Right forelimb (tissue), 1 donor: ENCODE measurements at places on chromosomes 13 and 19.

DNA sequence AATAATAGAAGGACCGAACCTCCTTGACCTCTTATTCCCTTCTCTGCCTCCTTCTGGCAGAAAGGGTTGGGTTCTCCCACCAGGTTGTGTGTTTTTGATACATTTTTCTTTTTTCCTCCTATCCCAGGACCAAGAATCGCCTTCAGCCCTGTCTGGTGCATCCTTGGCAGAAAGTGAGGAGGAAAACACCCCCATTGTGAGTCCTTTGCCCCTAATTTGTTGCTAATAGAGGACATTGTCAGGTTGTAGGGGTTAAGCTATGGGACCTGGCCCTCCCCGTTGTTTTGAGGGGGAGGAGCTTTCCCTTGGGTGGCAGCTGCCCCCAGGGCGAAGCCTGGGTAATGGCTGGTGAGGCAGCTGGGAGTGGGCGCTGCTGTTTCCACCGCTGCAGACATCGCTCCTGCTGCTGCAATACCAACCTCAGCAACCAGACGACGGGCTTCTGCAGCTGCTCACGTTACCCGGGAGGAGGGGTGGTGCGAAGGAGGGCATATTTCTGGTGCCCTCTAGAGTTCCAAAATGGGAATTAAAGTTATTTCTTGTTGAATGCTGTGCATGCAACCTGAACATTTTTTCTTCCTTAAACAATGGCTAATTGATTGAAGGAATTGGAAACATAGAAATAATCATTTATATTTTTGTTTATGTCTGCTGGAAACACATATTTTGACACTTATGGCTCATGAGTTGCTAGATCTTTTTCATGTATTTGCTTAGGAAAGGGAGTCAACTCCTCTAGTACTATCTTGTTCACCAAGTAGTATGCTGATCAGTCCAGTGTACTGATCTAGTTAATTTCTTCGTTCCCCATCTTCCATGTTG lies 1.5 kb downstream of the ZMYM2 start:
- peak; percentile 86 for DNase-seq

DNA sequence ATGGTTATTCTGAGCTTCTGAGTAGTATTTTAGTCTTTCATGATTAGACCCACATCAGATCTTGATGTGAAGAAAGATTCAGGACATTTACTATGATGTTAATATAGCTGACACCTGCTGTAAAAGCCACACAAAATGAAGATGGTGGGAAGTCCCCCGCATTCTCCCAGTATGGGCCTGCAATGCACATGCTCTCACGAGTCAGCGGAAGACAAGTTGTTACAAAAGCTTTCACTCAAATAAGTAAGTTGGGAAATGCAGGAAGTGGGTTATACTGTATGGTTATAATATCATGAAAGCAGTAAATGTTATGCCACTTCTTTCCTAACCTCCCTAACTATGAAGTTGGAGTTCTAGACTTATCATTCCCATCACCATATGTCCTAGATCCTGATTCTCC lies 171.9 kb downstream of the KLF5 start:
- no peak for DNase-seq

DNA sequence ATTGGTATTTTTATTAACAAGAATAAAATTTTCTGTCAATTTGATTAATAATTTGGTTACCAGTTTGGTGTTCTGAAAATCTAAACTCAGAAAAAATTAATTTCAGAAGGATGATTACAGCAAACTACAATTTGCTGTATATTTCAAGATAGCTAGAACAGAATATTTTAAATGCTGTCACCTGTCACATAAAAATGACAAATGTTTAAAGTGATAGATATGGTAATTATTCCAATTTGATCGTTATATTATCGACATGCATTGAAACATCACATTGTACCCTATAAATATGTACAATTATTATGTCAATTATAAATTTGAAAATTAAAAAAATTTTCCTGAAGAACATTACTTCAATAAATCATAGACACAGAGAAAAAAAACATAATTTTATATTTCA lies 56.9 kb upstream of the SLITRK5 start:
- no peak for DNase-seq

DNA sequence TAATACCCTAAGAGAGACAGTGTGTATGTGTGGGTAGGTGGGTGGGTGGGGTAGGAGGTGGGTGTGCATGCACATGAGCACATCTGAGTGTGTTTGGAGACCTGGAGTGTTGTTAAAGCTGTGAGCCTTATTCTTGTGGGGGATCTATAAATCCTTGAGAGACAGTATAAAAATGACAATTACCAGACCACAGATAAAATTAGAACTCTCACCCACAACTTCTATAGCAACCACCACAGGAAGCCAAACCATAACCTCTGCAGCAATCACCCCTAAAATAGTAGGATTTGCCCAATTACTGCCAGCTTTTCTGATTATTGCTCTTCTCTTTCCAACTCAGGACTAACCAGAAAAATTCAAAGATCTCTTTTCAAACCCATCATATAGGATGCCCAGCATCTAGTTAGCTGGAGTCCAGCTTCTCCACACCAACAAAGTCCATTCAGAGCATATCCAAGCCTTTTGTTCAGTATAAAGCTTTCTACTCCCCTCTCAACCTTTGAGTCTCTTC lies 93.4 kb upstream of the SLITRK1 start:
- DNase-seq, result no peak

- no peak for DNase-seq
Measured at GRCh38 chr13:31912647-31913401, 118.8 kb upstream of the FRY start.

GRCh38 chr13:23391752-23392151 lies 41.8 kb downstream of the SACS start:
- DNase-seq, result no peak

DNA sequence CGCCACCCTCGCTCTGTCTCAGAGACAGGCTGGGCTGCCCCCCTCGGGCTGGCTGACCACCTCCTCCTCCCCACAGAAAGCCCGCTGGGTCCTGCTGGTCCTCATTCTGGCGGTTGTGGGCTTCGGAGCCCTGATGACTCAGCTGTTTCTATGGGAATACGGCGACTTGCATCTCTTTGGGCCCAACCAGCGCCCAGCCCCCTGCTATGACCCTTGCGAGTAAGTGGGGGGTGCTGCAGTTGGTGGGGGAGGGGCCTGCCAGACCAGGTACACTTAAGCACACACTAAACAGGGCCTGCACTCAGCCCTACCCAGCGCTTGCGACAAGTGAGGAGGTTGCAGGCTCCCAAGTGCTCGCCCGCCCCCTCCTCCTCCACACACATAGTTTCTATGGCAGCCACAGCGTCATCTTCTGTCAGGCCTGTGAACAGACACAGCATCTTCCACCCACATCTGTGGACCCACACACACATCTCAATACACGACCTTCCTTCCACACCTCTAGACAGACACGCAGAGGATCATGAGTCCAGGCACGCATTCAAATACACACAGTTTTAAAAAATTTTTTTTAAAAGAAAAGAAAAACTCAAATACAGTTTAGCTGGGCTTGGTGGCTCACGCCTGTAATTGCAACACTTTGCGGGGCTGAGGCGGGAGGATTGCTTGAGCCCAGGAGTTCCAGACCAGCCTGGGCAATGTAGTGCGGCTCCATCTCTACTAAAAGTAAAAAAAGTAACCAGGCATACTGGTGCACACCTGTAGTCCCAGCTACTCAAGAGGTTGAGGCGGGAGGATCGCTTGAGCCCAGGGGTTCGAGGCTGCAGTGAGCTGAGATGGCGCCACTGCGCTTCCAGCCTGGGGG lies 18.4 kb downstream of the PLD3 start:
- no peak for DNase-seq

- DNase-seq, result no peak
Measured at GRCh38 chr13:33205804-33206221, 79.7 kb downstream of the STARD13 start.

DNA sequence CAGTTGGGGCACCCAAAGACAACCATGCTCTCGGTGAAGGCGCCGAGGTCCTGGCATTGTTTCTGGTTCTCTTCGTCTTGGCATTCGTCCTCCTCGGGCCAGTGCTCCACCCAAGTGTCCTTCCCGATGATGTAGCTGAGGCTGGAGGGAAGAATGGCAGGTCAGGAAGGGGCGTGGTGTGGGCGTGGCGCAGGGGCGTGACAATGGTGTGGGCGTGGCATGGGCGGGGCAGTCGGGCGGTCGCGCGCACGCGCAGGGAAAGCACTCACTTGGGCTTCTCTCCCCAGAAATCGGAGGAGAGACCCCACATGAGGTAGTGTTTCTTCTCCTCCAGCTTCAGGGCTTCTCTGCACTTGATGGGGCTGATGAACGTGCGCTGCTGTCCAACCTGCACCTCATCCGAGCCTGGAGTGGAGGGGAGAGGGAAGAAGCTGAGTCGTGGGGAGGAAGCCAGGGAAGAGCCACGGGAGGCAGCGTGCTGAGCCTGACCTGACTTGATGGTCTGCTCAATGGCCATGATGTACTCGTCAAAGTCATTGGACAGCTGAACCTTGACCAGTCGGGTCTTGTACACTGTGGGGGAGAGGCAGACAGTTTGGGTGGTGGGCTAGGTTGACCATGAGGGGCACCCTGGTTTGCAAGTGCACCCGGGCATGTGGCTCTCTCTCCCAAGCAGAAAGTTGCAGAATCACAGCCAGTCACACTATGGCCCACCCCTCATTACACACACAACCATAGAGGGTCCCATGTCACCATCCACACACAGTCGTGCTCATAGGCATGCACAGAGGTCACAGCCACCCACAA lies 8.1 kb upstream of the TNFSF14 start:
- no peak for DNase-seq

DNA sequence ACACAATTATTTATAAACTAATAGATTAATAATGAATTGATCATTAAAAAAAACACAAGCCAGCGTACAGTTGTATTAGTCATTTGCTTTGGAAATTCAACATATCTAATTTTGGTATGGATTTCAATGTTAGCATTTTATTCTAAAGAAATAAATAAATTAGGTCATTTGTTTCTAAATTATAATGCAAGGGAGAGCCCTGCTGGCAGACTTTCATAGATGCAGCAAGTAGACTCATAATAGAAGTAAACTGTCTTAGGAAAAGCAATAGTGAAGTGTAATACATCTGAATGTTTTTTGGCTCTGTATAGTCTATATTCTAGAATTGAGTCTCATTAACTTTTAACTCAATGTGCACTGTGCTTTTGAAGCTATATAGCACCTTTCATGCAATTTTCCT lies 982.4 kb upstream of the MIR17HG start:
- no peak for DNase-seq

DNA sequence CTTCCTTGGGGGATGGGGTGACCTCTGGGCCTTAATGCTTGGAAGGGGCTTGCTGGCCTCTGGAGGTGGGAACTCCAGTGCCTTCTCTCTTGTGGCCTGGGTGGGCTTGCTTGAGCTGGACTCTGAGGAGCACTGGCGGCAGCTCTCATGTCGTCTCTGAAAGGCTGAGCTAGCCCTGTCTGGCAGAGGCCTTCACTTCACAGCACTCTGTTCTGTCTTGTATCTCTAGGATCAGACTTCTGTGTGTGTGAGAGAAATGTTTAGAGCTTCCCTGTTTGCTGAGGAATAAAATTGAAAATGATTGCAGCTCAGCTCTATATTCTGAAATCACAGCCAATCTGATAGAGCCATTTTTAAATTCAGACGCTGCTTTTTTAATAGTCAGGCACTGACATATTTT lies 185.3 kb downstream of the KCNRG start:
- DNase-seq, result no peak

DNA sequence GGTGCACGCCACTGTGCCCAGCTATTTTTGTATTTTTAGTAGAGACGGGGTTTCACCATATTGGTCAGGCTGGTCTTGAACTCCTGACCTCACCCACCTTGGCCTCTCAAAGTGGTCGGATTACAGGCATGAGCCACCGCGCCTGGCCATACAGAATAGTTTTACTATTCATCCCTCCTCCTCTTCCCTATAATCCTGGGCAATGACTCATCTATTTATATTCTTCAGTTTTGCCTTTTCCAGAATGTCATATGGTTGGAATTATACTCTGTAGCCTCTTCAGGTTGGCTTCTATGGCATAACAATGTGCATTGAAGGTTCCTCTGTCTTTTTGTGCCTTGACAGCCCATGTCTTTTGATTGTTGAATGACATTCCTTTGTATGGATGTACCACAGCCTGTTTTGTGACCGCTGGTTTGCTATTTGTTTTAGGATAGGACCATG lies 22.2 kb upstream of the LRP3 start:
- DNase-seq, result no peak

- DNase-seq, result peak; percentile 74
Measured at GRCh38 chr19:511101-511851, 4.0 kb downstream of the TPGS1 start.

- DNase-seq, result no peak
Measured at GRCh38 chr19:3142292-3142670, 6.4 kb downstream of the GNA15 start.

- no peak for DNase-seq
Measured at GRCh38 chr13:57531256-57531655, 100.3 kb upstream of the PCDH17 start.

GRCh38 chr19:5803752-5804515 lies 933 bp upstream of the NRTN start:
- DNase-seq, result peak; percentile 96

GRCh38 chr13:65339241-65339640 lies 1890.9 kb downstream of the PCDH9 start:
- DNase-seq, result no peak

GRCh38 chr13:35917252-35917941 lies 213.8 kb downstream of the DCLK1 start:
- DNase-seq, result no peak

DNA sequence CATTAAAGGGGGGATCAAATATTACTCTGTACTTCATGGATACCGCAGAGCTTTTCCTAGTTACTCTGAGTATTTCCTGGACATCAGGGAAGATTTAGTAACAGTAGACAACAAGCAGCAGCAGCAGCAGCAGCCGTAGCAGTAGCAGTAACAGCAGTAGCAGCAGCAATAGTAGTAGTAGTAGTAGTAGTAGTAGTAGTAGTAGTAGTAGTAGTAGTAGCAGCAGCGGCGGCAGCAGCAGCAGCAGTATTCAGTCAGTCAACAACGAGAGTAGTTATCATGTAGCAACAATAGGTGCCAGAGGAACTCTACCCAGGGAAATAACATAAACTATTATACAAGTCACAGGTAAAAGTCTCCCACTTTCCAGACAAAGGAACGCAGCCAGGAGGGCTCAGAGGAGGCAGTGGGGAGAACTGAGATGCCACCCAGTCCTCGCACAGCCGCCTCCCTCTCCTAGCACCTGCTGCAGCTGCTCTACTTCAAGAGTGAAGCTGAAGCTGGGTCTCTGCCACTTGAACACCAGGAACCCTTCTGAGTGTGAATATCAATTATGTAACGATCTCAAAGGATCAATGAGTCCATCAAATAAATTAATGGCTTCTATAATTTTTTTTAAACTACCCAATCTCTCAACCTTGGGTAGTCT lies 1.3 kb upstream of the DOCK9 start:
- no peak for DNase-seq

- no peak for DNase-seq
Measured at GRCh38 chr19:3682286-3682685, 18.0 kb downstream of the PIP5K1C start.

GRCh38 chr19:42512130-42512636 lies 16.1 kb downstream of the CEACAM1 start:
- no peak for DNase-seq

DNA sequence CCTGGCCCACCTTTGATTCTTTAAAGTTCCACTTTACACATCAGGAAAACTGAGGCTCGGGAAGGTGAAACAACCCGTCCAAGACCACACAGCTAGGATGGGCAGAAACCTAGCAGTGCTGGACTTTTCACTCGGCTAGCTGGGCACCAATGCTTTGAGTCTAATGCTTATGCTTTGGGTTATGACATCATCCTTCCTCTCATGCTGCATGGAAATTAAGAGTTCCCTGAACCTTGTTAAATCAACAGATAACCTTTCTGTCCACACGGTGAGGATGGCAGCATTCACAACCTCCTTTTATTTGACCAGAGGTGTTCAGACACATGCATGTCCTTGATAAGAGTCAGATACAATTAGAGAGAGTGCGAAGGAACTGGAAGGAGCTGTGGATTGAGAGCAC lies 138.4 kb downstream of the UQCRFS1 start:
- DNase-seq, result no peak

- DNase-seq, result no peak
Measured at GRCh38 chr19:29751932-29752331, 36.9 kb upstream of the C19orf12 start.
